ENCODE measurements at places on chromosomes 4 and X. TPM values are rescaled to one million over a fixed set of nuclear protein-coding genes. Genes with fewer than 3 reads are reported as not detected.

The LNX1 gene
- total RNA-seq = 7.9 TPM

The NEUROG2 gene
- not detected for total RNA-seq

The COL25A1 gene
- total RNA-seq = 6.2 TPM

The ELOVL6 gene
- total RNA-seq = 11.6 TPM

The DDIT4L gene
- 11.5 TPM for total RNA-seq

The FREM3 gene
- not detected for total RNA-seq

The KLF8 gene
- total RNA-seq = 20.1 TPM

The ZDHHC15 gene
- total RNA-seq = 3.3 TPM

The UCHL1 gene
- 63.4 TPM for total RNA-seq

The MAB21L2 gene
- 0.13 TPM for total RNA-seq

The CACNA1F gene
- 0.22 TPM for total RNA-seq

The MPP1 gene
- total RNA-seq = 52.0 TPM

The C4orf36 gene
- 0.49 TPM for total RNA-seq

The CHRDL1 gene
- total RNA-seq = 183 TPM

The PABPC4L gene
- 1.9 TPM for total RNA-seq

The CXCL10 gene
- total RNA-seq = 5.0 TPM

The SMIM10L2A gene
- 2.7 TPM for total RNA-seq

The ASB9 gene
- total RNA-seq = 1.2 TPM

The RAB40A gene
- total RNA-seq = 1.2 TPM

The NDST3 gene
- 0.89 TPM for total RNA-seq

The RPGR gene
- total RNA-seq = 16.6 TPM
